ENCODE measurements at places on chromosomes 4 and X.

- no peak for DNase-seq
Measured at GRCh38 chrX:148732743-148733142, 232.3 kb downstream of the AFF2 start.

DNA sequence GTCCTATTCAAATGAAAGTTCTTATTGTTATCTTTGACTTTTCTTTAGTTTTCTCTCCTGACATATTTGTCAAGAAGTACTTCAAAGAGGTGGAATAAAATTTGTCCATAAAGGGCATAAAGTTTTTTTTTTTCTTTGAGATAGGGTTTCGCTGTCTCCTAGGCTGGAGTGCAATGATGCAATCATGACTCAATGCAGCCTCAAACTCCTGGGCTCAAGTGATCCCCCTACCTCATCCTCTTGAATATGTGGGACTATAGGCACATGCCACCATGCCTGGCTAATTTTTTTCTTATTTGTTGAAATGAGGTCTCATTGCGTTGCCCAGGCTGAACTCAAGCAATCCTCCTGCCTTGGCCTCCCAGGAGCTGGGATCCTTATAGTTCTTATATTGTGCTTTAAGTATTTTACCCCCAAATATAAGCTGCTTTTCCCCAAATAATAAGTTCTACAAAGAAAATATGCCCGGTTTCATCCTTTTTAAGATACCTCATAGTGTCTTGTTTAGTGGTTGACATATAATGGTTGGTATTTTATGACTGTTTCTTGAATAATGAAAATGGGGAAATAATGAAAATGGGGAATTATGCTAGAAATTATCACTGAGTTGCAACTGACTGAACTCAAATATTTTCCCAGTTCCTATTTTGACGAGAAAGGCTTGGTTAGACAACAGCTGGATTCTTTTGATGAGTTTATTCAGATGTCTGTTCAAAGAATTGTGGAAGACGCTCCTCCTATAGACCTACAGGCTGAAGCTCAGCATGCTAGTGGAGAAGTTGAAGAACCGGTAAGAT, 11.6 kb downstream of the POLR2B start:
- no peak for DNase-seq

- no peak for DNase-seq
Measured at GRCh38 chr4:22473268-22473667, 42.6 kb downstream of the ADGRA3 start.

DNA sequence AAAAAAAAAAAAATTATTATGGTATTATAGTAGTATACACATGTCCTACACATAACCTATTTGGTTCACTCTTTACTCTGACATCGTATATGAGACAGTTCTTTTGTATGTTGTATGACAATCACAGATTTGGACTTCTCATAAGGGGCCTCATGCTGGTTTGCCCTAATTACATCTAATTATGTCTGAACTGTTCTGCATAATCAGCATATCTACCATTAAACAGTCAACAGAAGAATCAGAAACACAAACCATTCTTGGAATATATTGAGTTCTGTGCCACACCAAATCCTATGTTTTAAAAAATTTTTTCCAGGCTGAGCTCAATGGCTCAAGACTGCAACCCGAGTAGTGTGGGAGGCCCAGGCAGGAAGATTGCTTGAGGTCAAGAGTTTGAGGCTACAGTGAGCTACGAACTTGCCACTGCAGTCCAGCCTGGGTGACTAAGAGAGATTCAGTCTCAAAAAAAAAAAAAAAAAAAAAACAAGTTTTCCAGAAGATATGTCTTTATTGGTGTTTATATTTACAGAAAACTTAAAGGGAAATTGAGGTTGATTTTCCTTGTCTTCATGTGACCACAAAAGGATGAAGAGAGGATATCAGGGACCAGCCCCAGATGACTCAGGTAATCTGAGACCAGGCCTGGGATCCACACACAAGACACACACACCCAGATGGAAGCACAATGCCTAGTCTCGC, 22.2 kb downstream of the TRIM61 start:
- no peak for DNase-seq

GRCh38 chr4:159269956-159270355, 167.1 kb downstream of the RAPGEF2 start:
- DNase-seq = no peak

- DNase-seq = no peak
Measured at GRCh38 chr4:1179089-1179441, 6.7 kb upstream of the SPON2 start.

DNA sequence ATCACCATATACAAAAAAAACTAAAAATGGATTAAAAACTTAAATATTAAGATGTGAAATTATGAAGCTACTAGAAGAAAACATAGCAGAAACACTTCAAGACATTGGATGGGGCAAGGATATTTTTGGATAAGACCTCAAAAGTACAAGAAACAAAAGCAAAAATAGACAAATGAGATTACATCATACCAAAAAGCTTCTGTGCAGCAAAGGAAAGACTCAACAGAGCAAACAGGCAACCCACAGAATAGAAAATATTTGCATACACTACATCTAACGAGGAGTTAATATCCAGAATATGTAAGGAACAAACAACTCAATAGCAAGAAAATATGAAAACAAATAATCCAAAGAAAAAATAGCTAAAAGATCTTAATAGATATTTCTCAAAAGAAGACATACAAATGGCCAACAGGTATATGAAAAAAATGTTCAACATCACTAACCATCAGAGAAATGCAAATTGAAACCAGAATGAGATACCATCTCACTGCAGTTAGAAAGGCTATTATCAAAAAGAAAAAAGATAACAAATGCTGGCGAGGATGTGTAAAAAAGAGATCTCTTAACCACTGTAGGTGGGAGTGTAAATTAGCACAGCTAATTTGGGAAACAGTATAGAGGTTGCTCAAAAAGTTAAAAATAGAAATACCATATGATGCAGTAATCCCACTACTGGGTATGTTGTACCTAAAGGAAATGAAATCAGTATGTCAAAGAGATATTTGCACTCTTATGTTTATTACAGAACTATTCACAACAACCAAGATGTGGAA, 17.8 kb upstream of the LRCH2 start:
- no peak for DNase-seq

- no peak for DNase-seq
Measured at GRCh38 chrX:152907084-152907651, 9.3 kb downstream of the ZNF185 start.

GRCh38 chrX:101080326-101081124, 1.8 kb downstream of the TMEM35A start:
- no peak for DNase-seq

GRCh38 chr4:80646061-80646460, 310.5 kb downstream of the CFAP299 start:
- DNase-seq = no peak

DNA sequence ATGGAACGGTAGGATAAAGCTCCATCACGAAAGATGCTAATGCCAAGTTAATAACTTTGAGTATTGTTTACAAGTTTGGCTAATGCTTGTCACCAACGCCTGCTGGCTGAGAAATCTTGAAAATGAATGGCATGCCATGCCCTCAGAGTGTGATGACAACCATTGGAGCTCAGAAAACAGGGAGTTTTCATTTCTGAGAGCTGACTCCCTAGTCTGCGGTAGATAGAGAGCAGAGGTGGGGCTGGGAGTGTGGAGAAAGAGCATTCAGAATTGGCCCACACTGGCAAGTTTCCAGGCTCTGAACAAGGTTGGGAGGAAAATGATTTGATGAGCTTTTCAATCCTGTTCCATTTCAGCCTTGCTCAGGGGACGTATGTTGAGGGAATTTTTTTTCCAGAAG, 183.9 kb downstream of the CPEB2 start:
- DNase-seq = no peak

- DNase-seq = no peak
Measured at GRCh38 chr4:168817370-168817769, 192.7 kb downstream of the CBR4 start.

GRCh38 chr4:138262030-138262429, 19.9 kb upstream of the SLC7A11 start:
- DNase-seq = no peak

GRCh38 chr4:88489100-88489761, 32.3 kb downstream of the HERC5 start:
- DNase-seq = no peak

GRCh38 chrX:21962361-21962760, 21.9 kb downstream of the SMS start:
- DNase-seq = no peak

DNA sequence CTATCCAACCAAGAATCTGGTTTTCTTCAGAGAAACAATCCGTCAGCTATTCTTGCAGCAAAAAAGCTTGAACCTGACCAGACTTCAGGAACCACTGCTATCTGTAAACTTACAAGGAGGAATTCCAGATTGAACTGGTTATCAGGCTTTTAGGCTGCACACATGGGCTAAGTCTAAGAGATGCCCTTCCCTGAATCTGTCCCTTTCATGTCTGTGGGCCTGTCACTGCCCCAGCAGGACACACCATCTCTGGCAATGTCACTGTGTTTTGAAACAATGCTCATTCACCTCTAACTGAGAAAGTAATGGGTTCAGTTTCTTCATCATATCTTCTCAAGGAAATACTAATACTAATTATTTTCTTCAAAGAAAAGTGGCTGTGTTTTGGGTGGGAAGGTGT, 72.8 kb downstream of the PARM1 start:
- no peak for DNase-seq
